Dermis blood vessel endothelial cell (primary cell): ENCODE measurements at places on chromosomes 2 and 18. TPM values are rescaled to one million over a fixed set of nuclear protein-coding genes. Genes with fewer than 3 reads are reported as not detected.

DNA sequence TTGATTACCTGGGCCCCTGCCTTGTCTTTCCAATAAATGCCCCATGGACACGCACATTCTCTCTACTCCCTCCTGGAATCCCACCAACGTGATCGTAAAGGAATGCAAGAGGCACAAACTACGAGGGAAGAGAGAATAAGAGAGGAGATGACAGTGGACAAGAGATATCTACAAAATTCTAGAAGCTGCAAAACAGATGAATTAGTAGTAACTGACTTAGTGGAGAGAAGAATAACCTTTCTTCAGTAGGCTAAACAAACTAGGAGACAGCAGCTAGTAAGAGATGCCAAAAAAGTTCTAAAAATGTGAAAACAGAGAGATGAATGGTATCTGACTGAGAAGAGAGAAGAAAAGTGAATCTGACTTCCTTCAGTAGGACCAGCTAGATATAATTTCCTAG, 43.5 kb upstream of the MYCN start:
- DNase-seq, result no peak

DNA sequence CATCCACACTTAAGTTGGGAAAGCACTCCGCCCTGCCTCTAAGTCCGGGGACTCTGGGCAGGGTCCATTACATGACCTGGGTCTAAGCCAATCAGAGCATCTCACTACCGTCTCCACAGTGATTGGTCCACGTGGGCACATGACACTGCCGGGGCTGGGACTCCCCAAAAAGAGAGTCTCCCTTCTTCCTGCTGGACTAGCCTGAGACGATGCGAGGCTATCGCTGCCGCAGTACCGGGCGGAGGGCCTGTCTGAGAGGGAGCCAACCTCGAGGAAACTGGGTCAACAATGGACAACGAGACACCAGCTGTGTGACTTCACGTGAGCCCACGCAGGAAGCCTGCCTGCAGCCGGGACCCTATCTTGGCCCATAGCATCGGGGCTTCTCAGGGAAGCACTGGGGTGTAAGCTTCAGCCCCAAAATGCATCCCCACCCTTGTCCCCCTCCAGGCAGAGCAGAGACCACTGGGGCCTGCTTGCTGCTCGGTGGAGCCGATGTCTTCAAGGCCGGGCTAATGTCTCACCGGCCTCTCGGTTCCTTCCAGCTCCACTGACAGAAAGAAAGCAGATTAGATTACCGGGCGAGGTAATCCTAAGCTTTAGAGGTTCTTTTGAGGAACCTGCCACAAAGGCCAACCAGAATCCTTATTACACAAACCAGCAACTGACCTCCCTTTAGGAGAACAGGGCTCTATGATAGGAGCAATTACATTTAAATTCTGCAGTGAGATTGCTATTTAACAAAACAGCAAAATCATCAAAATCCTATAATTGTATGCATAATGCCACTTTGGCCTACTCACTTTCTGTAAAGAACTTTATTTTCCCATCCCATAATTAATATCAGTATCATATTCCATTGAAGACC, 21.3 kb upstream of the COPS8 start:
- DNase-seq, result no peak

DNA sequence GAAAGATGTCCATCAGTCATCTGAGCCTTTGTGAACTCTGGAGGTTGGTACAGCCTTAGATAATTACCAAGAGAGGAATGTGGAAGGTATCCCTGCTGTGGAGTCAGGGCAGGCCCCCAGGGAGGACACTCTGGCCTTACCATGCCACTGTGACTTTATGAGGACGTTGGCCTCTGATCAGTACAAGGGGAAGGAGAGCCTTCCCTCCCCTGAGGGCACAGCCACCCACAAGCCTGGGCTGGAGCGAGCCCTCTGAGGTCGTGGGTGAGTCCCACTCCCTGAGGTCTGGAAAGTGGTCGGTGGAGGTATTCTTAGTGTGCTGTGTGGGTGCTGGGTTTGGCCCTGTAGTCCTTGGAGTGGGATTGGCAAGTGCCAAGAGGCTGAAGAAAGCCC, 91.6 kb downstream of the STPG4 start:
- DNase-seq, result no peak

The RND3 gene
- 53.1 and 66.5 TPM in 2 replicates for total RNA-seq

DNA sequence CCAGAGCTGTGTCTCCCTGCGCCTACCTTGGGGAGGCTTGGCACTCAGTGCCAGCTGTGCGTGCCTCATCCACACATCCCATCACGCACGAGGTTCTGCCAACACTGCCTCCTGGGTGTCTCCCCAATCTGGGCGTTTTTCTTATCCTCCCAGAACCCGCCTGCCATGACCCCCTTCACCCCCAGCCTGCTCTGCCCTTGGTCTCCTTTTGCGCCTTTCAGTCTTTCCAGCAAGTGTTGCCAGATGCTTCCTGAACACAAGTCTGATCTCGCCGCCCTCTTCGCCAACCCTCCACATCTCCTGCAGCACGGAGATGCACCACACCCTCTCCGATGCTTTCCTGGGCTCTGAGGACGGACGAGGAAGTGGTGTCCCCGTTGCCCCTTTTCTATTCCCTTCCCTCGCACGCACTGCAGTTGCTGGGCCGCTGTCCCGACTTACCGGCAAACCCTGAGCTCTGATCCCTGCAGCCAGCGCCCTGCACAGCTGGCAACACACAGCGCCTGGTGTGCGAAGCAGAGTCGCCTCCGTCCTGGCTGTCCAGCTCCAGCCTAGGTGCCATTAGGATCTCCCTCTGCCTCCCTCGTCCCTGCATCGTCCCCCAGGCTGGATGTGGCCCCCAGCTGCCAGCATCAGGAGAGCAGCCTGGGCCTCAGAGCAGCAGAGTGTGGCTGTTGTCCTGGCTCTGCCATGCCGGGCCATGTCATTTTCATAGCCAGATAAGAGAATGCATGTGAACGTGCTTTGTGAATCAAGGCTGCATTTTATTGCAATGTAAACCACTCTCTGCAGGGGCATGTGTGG, 22.6 kb upstream of the ALLC start:
- DNase-seq, result no peak

The PIEZO2 gene
- 141 and 342 TPM in 2 replicates for total RNA-seq

DNA sequence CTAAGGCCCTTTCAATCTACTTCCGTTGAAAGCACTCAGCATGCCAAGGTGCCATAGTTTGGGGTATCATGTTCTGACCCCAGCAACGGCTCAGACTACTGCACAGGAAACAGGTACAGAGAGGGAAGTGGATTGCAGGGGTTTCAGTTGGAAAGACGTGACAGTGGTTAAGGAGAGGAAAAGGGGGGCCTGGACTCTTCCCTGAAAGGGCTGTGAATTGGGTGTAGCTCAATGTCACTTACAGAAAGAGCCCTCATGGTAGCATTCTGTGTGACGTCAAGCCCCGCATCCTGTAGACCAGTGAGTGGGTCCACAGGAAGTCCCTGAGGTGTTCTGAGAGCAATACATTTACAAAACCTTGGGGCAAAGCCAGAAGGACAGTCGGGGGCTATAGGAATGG, 121.5 kb upstream of the GYPC start:
- no peak for DNase-seq

DNA sequence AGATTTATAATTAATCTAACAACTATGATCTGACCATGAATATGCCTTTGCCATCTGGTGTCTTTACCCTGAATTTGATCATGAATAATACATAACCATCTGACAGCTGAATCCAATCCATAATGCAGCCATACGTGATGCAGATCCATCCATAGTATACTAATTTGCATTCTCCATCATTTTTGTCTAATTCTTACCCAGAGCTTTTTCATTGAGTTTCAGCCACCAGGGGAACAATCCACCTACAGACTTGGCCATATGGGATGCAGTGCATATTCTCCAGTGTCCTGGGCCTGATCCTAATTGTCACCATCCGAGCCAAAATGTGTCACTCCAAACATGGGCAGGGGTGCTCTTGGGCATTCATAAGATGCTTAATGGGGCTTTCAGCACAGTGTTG, 227.2 kb upstream of the CRIM1 start:
- DNase-seq, result no peak

- peak; percentile 18 for DNase-seq
Measured at GRCh38 chr18:36066001-36066400, 1.4 kb downstream of the RPRD1A start.

The CUL3 gene
- 69.4 and 114 TPM in 2 replicates for total RNA-seq

GRCh38 chr18:58256316-58257080, 212.5 kb downstream of the NEDD4L start:
- no peak for DNase-seq

DNA sequence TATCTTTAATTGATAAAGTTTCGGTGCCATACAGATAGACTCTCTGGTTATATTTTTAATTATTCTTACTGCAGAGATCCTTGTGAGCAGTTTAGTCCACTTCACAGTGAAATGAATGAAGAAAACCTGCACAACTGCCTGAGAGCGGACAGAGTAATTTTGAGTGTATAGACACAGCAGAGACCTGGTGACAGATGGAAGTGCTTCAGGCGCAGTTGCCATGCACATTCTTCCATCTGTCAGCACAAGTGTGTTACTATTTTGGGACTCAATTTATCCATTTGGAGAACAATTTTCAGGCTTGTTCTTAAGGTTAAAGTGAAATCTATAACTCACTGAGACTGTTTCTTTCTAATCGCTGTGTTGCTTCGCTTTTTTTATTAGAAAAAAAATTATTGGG, 147.8 kb upstream of the SPHKAP start:
- no peak for DNase-seq

GRCh38 chr2:43005975-43006833, 213.8 kb upstream of the HAAO start:
- no peak for DNase-seq

DNA sequence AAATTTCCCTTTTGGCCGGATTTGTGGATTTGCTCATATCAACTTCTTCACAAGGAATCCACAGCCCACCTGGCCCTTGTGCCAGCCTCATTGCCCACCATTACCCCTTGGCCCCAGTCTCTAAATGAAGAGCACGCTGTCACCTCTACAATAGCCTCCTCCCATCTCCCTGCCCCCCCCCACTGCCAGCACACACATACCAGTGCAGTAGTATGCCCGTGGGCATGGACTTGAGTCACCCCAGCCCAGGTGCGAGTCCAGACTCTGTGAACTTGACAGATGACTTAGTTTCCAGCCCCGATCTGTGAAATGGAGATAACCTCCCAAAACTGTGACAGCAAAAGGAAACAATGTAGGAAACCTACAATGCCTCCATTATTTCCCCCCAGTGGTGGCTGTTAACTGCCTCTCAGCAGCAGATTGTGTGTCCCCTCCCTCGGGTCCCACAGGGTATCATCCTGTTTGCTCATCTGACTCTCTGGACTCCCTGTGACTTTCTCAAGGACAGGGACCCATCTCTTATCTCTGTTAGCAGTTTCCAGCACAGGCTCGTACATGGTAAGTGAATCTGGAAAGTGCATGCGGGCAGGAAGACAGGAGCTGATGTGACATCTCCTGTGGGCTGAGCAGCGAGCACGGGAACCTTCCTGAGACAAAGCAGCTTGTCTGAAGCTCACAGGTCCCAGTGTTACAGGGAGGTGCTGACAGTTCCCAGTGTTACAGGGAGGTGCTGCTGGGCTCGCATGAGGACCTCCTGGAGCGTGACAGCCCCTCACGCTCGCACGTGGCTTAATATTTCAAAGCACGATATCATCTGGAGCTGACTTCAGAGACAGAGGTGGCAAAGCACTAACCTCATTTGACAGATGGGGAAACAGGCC, 4.2 kb upstream of the TMEM185B start:
- DNase-seq, result no peak

GRCh38 chr18:45059695-45060094, 379.0 kb downstream of the SETBP1 start:
- no peak for DNase-seq
